Stimulated activated naive CD8-positive, alpha-beta T cell treated with anti-CD3 and anti-CD28 coated beads, Interleukin-15, Interleukin-2, amounts not matched to agents 100 U/mL and 50 U/mL, for 24 hours (primary cell): ENCODE measurements at places on chromosomes 1 and 21.

DNA sequence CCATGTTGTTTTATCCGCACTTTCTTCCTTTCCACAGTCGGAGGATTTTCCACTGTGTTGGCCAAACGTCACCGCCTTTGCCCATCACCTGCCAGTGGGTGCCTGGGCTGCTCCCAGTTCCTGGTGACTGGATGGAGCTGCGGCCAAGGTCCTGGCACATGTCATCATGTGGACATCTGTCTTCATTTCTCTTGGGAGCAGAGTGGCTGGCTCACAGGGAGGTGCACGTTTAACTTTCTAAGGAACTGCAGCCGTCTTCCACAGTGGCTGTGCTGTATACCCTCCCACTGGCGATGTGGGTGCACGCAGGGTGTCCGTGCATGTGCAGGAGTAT lies 19.5 kb upstream of the RNF223 start:
- peak; percentile 2 for DNase-seq

- no peak for DNase-seq
Measured at GRCh38 chr1:15016001-15016400, 137.5 kb upstream of the TMEM51 start.

- no peak for DNase-seq
Measured at GRCh38 chr1:53116307-53116810, 26.1 kb downstream of the SLC1A7 start.

GRCh38 chr1:245751116-245751515 lies 596.3 kb downstream of the KIF26B start:
- no peak for DNase-seq

- DNase-seq: no peak
Measured at GRCh38 chr1:35691080-35691479, 27.6 kb downstream of the C1orf216 start.

DNA sequence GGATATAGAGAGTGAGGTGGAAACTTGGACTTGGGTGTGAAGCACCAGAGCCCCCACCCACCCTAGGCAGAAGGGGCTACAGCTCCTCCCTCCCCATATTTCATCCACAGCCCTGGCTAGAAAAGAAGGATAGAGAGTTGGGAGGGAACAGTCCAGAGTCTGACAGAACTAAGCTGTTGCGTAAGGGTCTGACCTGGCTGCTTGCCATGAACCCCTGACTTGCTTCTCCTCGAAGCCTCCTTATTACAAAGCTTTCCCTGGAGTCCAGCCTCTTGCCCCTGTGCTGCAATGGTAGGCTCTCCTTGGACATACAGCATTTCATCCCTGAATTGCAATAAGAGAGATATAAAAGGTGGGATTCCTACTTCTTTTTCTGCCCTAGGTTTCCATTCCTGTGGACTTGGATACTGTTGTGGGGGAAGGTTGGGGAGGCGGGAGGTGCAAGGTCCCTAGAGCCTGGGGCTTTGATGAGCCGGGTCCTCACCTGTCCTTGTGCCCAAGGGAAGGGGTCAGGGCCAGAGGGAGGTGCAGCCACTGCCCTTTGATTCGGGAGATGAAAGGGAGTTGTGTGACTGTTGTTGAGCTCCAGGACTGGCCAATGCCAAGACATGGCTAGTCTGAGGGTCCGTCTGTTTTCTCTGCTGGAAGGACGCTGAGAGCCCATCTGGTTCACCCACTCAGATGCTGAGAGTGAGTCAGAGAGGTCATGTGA lies 2.7 kb downstream of the RHBG start:
- DNase-seq: no peak

- DNase-seq: no peak
Measured at GRCh38 chr1:241464985-241465384, 54.6 kb downstream of the FH start.

- DNase-seq: peak; percentile 82
Measured at GRCh38 chr1:25675729-25676476, 59.3 kb downstream of the MAN1C1 start.
